ENCODE measurements at places on chromosomes 5 and 9.

DNA sequence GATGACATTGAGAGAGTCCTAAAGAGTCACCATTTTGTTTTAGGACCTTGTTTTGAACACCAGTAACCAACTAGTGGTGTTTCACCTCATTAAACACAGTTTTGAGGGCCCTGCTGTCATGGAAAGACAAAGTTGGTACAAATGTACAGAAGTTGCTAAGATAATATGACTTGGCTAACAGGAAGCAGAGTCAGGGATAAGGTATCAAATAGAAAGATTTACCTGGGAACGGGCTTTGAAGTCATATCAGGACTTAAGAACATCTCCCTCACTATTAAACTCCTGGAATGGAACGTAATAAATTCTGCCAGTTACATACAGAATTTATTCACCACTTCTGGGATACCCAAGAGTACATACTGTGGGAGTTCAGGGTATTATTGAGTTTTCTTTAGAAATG lies 115.6 kb downstream of the SNCAIP start:
- DNase-seq, result no peak

DNA sequence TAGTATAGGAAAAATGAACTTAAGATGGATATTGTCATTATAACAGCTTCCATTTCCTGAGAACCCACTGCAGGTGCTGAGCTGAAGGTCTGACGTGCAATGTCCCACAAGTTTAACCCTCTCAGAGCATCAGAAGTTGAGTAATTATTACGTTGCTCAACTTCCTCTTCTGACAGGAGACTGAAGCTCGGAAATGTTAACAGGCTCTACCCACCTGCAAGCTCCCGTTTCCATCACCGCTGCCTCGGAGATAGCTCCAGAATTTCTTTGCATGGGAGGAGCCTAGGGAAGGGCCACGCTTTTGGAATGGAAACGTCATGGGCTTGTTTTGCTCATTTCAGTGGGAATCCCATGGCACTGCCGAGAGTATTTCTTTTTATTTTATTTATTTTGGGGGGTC lies 1.0 kb upstream of the NTMT1 start:
- peak; percentile 74 for DNase-seq

- DNase-seq, result peak; percentile 92
Measured at GRCh38 chr9:1979741-1980367, 35.3 kb upstream of the SMARCA2 start.

- DNase-seq, result no peak
Measured at GRCh38 chr9:77374266-77374665, 196.9 kb downstream of the VPS13A start.

Measured in RPMI8226 (cell line).